Stimulated activated CD4-positive, alpha-beta T cell treated with anti-CD3 and anti-CD28 coated beads, Interleukin-2, amount 100 ng/mL, for 48 hours (primary cell): ENCODE measurements at places on chromosomes 7 and 10.

DNA sequence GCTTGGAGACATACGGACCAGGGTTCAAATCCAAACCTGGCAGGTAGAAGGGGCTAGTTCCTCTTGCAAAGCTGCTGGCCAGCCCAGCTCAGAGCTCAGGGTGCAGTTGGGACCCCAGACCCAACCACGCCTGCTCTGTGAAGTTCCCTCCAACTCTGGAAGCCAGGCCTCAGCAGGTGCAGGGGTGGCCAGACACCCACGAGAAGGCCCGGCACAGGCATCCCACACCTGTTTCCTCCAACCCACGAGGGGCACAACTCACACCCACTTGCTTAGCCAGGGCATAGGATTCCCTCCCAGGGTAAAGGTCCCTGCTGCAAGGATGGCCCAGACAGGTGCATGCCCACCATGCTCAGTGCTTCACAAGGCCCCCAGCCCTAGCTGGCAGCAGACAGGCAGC, 262.4 kb downstream of the GRID1 start:
- DNase-seq: no peak

- DNase-seq: no peak
These were observed 80.4 kb upstream of the CALN1 start for GRCh38 chr7:72492461-72493065.

DNA sequence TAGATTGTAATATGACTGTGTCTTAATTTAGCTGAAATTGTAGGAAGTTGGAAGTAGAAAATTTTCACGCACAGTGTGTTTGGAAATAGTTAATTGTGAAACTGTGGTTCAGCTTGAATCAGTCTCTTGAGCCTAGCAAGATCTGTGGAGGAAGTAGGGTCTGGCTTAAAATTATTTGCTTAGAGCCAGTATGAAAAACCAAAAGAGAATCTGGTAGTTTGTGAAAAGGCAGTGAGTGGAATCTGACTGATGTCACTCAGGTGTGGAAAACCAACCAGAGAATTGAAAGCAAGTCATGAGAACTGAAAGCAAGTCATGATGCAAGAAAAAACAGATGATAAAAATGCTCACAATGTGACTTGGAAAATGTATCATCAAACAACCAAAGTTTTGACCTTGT, 11.5 kb downstream of the LIPJ start:
- DNase-seq: no peak

DNA sequence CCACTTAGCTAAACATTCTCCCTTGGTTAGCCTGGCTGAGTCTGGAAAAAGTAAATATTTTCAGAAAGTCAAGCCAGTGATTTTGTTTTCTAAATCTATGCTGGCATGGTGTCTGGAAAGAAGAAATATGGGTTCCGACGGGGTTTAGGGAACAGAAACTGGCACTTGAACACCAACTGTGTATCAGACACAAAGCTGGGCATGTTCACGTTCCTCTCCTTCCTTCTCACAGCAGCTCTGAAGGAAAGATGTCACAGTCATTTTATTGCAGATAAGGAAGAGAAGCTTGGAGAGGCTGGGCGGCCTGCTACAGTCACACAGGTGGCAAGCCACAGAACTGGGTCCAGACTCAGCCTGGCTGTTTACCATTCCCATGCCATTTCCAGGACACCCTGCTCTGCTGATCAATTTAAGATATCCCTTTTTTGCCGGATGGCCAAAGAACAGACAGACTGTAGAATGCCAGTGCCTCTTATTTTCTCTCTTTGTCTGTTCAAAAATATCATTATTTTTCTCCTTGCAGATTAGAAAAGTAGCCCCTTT, 118.8 kb downstream of the HERPUD2 start:
- no peak for DNase-seq

GRCh38 chr10:51552879-51553278, 146.5 kb downstream of the CSTF2T start:
- no peak for DNase-seq

GRCh38 chr7:105097619-105098018, 83.6 kb downstream of the KMT2E start:
- no peak for DNase-seq
